ENCODE measurements at places on chromosomes 6 and 20.

DNA sequence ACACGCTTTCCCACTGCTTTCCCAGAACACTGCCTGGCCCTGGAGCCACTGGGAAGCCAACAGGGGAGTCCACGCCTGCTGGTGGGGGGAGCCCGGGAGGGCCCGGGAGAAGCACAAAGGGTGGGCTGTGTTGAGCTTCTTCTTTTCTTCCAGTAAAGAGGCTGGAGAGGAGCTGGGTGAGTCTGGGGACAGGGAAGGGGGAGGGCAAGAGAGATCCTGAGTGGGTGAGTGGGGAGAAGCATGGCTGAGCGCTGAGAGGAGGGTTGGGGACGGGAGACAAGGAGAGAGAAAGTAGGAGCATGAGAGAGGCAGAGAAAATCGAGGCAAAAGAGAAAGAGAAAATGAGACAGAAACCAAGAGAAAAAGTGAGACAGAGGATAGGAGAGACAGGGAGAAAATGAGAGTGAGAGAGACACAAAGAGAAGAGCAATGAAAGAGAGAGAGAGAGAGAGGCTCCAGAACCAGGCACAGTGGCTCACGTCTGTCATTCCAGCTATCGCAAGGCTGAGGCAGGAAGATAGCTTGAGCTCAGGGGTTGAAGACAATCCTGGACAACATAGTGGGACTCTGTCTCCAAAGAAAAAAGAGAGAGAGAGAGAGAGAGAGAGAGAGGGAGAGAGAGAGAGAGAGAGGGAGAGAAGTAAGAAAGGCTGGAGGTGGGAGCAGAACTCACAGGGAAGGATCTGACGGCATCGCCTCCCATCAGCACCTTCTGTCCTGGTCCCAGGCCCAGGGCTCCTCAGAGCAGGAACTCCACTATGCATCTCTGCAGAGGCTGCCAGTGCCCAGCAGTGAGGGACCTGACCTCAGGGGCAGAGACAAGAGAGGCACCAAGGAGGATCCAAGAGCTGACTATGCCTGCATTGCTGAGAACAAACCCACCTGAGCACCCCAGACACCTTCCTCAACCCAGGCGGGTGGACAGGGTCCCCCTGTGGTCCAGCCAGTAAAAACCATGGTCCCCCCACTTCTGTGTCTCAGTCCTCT, 2.0 kb downstream of the LST1 start:
- no peak for DNase-seq

GRCh38 chr6:38198219-38198618, 378.7 kb downstream of the ZFAND3 start:
- no peak for DNase-seq

DNA sequence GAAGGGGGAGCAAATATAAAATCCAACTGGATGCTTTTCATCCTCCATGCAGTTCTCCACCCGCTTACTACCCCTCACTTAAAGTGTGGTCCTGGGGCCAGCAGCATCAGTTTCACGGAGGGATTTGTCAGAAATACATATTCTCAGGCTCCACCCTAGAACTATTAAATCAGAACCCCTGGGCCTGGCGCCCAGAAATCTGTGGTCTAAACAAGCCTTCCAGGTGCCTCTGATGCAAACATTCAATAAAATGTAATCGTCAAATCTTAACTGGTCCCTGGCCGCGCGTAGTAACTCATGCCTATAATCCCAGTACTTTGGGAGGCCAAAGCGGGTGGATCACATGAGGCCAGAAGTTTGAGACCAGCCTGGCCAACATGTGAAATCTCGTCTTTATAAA, 47.7 kb downstream of the ATXN1 start:
- DNase-seq, result no peak

DNA sequence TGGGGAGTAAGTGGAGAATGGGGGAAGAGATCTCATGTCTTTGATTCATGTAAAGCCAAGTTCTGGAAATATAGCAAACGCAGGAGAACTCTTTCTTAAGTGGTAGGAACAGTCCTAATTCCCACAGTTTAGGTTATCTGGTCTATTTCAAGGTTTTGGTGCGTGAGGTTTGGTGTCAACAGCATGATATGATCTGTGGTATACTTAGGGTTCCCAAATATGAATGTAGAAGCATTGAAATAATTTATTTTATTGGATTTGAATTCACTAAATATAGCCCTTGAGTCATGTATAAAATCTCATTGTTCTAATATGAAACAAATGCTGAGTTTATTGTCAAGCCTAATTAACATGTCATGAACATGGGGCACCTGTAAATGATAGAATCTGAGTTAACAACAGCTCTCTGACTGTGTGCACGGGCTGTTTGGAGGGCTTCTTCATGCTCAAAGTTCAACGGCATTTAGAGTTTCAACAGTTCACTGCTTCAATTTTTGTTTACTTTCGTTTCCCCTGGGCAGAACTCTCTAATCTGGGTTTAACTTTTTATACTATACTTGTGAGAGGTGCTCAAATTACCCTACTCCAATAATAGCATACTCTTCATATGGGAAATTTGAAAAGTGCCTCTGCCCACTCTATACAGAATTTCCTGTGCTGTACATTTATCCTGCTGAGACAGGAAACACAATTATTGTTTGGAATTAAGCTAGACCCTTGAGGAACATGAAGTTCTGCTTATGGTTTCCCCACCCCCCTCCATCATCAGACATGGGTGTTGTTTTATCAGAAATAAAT, 236.3 kb upstream of the ZNF217 start:
- DNase-seq, result no peak

- no peak for DNase-seq
Measured at GRCh38 chr6:85192186-85192585, 257.7 kb upstream of the NT5E start.

GRCh38 chr6:150183105-150183504, 40.3 kb downstream of the PPP1R14C start:
- DNase-seq, result no peak

GRCh38 chr6:43942011-43942442, 172.0 kb downstream of the VEGFA start:
- DNase-seq, result no peak

DNA sequence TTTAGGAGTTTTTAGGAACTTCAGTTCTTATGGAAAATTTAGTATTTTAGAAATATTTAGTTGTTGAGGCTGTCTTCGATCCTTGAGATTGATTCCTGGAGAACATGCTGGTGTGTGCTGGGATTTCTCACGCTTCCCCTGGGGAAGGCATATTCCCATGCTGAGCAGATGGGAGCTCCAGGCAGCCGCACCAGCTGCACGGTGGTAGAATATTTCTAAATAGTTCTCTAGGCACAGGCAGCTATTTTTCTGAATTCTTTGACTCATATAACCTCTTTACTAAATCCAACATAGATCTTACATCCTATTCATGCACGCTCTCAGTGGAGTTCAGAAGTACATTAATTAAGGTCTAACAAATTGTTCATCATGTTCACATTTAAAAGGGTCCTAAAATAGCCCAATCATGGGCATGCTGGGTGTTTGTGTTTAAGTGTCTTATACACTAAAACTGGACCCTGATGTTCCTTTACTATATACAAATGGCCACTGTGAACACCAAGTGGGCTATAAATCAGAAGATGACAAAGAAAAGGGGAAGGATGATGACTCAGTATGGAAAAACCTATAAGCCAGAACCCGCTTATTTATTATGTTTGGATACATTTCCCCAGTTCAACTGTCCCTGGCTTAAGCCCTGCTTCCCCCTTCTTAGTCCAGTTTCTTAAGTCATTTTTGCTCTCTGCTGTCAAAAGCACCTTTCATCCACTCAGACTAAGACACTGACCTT, 138.5 kb downstream of the UST start:
- peak; percentile 41 for DNase-seq

- no peak for DNase-seq
Measured at GRCh38 chr20:38325905-38326304, 20.4 kb upstream of the LBP start.

- DNase-seq, result no peak
Measured at GRCh38 chr20:8473459-8473858, 341.4 kb downstream of the PLCB1 start.

DNA sequence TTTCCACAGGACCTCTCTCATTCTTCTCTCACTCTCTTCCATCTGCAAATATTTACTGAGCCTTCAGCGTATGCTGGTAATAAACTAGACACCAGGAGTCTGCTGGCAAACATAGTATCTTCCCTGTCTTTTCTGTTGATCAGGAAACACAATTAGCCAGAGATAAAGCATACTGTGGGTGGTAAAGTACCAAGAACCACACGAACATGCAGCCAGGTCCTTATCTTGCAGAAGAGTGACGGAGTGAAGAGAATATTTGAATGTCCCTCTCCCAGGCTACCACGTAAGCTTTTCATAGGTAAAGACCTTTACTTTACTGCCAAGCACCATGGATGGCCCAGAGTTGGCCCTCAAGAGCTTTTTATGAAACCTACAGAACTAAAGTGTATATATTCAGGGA, 13.3 kb downstream of the FHL5 start:
- DNase-seq, result no peak

DNA sequence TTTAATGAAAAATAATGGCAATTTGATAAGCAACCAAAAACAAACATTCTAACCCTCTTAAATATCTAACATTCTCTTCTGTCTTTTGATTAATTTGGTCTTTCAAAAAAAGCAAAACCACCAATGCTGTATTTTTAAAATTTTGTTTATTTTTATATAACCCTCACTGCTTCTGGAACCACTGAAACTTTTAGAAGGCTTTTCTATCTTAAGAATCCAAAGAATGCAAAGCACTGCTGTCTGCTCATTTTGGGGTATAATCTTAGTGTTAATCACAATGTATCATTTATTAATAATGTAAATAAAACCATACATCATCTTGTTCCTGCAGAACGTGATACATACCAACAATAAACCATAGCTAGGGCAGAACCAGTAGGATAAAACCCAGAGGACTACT, 14.0 kb downstream of the STK38 start:
- DNase-seq, result no peak

DNA sequence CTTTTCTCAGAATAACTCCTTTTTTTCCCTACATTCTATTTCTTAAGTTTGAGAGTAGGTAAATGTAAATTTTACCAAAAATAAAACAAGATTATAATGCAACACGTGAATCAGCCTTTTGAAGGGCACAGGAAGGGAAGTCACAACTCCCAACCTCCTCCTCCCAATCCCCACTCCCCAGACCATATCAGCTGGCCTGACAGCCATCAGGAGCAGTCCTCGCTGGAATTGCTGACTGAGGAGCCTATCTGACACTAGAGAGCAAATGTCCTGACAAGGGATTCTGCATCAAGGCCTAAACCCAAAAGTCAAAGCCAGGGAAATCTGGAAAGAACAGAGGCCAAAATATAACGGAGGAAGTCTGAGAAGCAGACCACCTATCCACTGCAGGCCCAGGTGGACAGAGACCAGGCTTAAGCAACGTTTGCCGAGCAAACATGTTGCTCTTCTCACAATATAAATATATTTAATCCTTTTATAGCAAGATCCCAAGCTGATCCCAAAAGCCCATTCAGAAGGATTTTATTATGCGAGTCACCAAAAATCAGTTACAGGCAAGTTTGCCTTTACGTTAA, 2.5 kb downstream of the RRAGD start:
- DNase-seq, result no peak

- no peak for DNase-seq
Measured at GRCh38 chr6:63558278-63558677, 14.0 kb upstream of the LOC128125822 start.

DNA sequence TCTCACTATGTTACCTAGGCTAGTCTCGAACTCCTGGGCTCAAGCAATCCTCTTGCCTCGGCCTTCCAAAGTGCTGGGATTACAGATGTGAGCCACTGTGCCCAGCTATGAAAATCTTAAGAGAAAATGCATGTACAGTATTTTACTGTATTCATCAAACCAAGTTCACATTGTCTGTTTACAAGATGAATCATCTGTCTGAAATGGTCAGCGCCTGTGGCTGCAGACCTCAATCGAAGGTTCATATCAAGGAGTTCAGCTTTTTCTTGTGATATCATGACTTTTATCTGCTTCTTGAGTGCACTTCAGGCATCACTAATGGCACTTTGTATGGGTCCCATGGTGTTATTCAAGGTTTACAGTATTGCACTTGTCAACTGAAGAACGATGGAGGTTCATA, 155.1 kb downstream of the SLC16A10 start:
- DNase-seq, result no peak

DNA sequence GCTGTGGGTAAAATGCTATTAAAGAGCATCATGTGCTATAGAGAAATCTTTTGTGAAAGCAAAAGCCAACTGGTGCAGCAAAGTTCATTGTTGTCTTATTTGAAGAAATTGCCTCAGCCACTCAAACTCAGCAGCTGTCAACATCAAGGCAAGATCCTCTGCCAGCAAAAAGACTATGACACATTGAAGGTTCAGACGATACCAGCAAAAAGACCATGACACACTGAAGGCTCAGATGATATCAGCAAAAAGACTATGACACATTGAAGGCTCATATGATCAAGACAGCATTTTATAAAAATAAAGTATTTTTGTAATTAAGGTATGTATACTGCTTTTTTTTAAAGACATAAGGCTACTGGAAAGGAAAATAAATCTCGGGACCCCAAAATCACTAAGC, 118.4 kb upstream of the RUNX2 start:
- no peak for DNase-seq

GRCh38 chr6:144179828-144180227, 29.5 kb downstream of the STX11 start:
- no peak for DNase-seq

DNA sequence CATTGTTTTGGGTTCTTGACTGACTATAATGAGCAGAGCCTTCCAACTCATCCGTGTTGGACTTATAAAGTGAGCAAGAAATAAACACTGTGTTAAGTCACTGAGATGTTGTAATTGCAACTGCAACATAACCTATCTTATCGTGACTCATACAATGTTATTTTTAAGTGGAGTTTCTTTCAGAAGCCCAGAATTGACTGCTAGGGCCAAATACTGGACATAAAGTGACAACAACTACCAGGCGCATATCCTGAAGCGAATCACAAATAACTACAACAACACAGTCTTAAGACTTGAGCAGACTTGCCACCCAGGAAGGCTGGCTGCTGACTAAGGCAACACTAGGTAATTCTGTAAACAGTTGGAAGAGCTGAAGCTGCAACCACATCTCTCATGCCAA, 326.6 kb downstream of the COL12A1 start:
- DNase-seq, result no peak

GRCh38 chr6:108156180-108156937, 9.5 kb upstream of the NR2E1 start:
- no peak for DNase-seq

DNA sequence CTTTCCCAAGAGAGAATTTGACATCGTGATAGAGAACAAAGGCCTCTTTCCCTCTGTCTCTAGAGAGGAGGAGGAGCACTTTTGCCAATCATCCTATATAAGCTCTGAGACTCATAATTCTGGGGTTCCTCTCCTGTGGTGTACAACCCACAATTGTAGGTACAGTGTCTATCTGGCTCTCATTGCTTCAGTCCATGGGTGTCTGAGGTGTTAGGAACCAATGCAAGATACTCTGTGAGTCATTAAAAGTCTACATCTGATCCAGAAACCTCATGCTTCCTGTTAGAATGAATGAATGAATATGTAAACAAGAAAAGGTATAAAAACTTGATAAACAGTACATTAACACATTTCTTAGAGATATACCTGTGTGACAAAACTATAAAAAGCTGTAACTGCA, 356.7 kb downstream of the QKI start:
- DNase-seq, result no peak
